ENCODE measurements at places on chromosomes 11 and 22. TPM values are rescaled to one million over a fixed set of nuclear protein-coding genes. Genes with fewer than 3 reads are reported as not detected.

The MYRF gene
- total RNA-seq: 0.23 TPM

GRCh38 chr11:104333977-104334376 lies 170.0 kb upstream of the PDGFD start:
- no peaks in the 10 kb centered on the region for H3K27me3 ChIP-seq
- H3K36me3 ChIP-seq: no peaks in the 10 kb centered on the region
- H3K27ac ChIP-seq: no peak overlapping the region
- peaks cover 13% of the 10 kb centered on the region for H3K4me1 ChIP-seq
- H3K4me3 ChIP-seq: no peak overlapping the region

The OR5D16 gene
- not detected for total RNA-seq

DNA sequence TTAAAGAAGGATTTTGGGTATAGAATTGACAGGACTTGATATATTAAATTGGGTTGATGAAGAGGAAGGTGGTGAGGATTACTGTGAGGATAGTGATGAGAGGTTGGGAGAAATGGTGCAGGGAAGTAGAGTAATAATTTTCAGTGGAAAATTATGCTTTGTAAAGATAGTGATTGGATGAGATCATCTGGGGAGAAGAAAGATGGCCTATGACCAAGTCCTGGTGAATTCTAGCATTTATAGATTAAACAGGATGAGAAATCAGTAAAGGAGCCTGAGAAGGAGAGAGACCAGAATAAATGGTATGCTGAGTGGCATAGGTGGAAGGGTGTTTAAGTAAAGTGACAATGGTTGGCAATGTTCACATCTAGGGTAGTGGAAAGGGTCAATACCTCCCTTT lies 15.0 kb downstream of the IPO7 start:
- H3K4me1 ChIP-seq: peaks cover 59% of the 10 kb centered on the region
- H3K27ac ChIP-seq: peak overlapping the region; percentile 76
- H3K4me3 ChIP-seq: peak overlapping the region; percentile 34
- peak; percentile 28 for DNase-seq

- H3K4me1 ChIP-seq: peaks cover 39% of the 10 kb centered on the region
- H3K27me3 ChIP-seq: peaks cover 3% of the 10 kb centered on the region
- no peak overlapping the region for H3K4me3 ChIP-seq
- no peak overlapping the region for H3K27ac ChIP-seq
Measured at GRCh38 chr22:39251762-39252460, 7.1 kb upstream of the PDGFB start.

The OR10A2 gene
- not detected for total RNA-seq

DNA sequence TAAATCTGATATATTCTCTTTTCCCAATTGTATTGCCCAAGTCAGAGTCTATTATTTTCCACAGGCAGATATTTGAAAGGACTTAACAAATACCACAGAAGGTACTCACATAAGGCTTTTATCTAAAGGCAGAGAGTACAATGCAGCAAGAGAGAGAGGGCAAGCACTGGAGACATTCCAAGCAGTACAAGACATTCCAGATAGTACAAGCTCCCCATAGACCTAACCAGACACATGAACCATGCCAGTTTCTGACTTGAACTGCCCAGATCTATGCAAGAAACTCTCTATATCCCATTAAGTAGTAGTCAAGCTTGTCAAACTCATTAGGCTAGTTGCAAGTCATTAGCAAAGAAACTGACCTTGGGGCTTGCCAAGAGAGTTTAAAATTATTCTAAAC lies 11.2 kb upstream of the MS4A6E start:
- no peaks in the 10 kb centered on the region for H3K27me3 ChIP-seq
- no peaks in the 10 kb centered on the region for H3K4me1 ChIP-seq
- no peak overlapping the region for H3K4me3 ChIP-seq
- H3K27ac ChIP-seq: no peak overlapping the region

The MMP12 gene
- total RNA-seq: 1.2 TPM
